Activated CD4-positive, alpha-beta T cell treated with anti-CD3 and anti-CD28 coated beads for 36 hours (primary cell): ENCODE measurements at places on chromosomes 2 and 18. TPM values are rescaled to one million over a fixed set of nuclear protein-coding genes. Genes with fewer than 3 reads are reported as not detected.

Gene NGEF
- total RNA-seq, result 1.5 TPM

GRCh38 chr18:1304392-1304992 is 399.8 kb downstream of the ADCYAP1 start:
- no peaks in the 10 kb centered on the region for H3K27me3 ChIP-seq
- no peak overlapping the region for H3K4me3 ChIP-seq
- H3K36me3 ChIP-seq, result no peaks in the 10 kb centered on the region
- no peak for DNase-seq
- no peaks in the 10 kb centered on the region for H3K4me1 ChIP-seq

DNA sequence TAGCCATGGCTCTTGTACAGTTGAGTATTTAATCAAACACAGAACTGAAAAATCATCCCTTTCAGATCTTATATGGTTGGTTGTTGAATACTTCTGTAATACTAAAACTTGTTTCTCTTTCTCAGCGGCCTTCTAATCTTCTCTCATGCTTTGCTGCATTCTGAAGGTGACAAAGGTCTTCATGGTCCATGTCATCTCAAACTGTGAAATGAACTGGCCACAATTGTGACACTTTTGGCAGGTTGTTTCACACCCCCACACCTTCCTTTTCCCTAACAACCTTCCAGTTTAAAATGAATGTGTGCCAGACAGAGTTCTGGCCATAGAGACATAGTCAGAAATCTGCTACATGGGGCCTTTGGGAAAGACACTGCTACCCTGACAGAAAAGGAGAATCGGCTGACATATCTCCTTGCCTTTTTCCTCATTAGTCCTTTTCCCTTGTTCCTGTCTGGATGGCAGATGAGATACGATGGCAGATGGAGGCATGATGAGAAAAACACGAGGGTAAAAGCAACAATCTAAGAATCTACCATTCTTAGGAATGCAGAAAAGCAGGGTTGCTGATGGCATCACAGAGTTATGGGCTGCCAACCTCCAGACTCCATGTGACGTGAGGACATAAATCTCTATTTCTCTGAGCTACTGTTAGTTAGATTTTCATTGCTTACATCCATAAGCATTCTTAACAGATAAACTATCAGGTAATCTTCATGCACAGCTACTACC is 106.5 kb downstream of the PIGN start:
- no peak for DNase-seq
- no peaks in the 10 kb centered on the region for H3K27me3 ChIP-seq
- H3K4me1 ChIP-seq, result peaks cover 5% of the 10 kb centered on the region
- peaks cover 7% of the 10 kb centered on the region for H3K36me3 ChIP-seq
- no peak overlapping the region for H3K4me3 ChIP-seq

DNA sequence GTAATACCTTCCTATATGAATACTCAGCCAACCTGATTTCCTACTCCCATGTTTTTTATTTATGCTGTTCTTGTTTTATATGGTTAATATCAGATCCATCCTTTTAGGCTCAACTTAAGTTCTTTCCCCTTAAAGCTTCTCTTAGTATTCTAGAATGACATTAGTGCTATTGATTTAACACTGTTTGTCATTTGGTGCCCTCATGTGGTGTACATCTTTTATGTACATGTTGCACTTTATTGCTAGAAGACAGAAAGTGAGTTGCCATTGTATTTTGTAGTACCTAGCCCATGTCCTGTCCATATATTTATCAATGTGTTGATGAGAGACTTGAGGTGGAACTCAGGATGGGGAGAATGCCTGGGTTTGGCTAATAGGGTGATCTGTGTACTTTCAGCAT is 2.5 kb downstream of the HTRA2 start:
- H3K27ac ChIP-seq, result no peak overlapping the region
- no peaks in the 10 kb centered on the region for H3K27me3 ChIP-seq
- peaks cover 39% of the 10 kb centered on the region for H3K36me3 ChIP-seq
- H3K4me3 ChIP-seq, result peak overlapping the region; percentile 37
- DNase-seq, result no peak
- H3K4me1 ChIP-seq, result peaks cover 27% of the 10 kb centered on the region
